ENCODE measurements at places on chromosomes 5 and 9.

DNA sequence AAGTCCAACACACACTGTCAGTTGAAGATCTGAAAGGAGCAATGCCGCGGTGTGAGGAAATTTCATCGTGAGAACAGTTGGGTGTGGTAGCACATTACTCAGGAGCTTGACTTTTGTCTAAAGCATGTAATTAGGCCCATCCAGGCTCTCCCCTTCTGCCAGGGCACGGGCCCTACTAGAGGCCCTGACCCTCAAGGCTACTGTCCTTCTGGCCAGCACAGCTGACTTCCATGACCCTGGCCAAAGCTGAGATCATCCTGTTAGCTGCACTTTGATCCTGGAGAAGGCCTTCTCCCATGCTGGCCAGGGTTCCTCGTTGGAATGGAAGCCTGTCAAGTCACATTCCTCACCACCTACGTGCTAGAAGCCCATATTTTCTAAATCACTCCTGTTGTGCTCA is 77.8 kb upstream of the SLC1A3 start:
- DNase-seq: no peak

- DNase-seq: no peak
Observed at GRCh38 chr9:32004431-32005076, 379.9 kb upstream of the ACO1 start.

- no peak for DNase-seq
Observed at GRCh38 chr9:14761584-14761983, 39.1 kb upstream of the CER1 start.

GRCh38 chr5:142845954-142846398 is 75.8 kb downstream of the ARHGAP26 start:
- no peak for DNase-seq

- DNase-seq: peak; percentile 79
Observed at GRCh38 chr5:172886974-172887501, 53.0 kb downstream of the ERGIC1 start.

- no peak for DNase-seq
Observed at GRCh38 chr9:120403543-120403856, 176.5 kb downstream of the CDK5RAP2 start.

DNA sequence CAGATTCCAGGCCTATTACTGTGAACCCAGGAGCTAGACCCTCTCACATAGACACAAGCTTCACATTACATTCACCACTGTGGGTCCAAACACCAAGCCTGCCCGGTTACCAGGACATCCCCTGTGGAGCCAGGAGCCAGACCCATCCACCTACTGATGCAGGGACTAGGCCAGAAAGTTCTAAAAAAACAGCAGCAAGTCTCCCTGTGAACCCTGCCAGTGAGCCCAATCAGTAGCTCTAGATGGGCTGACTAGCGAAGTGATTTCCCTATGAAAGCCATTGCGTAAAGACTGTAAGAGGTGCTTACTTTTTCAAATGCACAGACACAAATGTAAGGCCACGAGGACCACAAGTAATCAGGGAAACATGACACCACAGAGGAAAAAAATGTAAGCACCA is 352.3 kb downstream of the TMEM161B start:
- no peak for DNase-seq

DNA sequence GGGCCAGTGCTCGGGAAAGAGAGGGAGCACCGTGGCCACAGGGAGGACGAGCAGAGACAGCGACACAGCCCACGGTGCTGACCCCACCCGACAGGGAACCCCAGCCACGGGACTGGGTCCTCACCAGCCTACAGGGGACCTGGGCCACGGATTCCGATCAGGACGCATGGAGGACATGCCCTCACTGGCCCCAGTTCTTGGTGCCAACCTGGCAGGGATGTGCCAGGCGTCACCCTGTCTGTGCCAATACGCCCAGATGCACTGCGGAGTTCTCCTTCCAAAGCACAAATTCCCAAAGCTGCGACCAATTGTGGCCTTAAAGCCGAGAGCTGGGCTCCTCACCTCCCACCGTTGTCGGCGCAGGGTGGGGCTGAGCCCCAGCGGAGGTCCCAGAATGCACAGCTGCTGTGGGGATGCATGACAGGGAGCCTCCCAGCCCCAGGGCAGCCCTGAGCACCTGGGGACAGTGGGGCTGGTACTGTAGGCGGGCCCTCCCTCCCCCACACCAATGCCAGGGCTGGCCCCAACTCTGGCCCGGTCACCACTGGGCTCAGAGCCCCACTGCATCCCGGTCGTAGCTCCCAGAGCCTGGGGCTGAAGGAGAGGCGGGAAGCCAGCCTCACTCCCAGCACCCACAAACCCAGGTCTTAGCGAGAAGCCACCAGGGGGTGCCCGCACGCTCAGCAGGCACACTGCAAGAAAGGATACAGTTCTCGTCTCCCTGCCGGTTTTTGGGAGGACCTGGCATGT is 44.2 kb downstream of the NKD2 start:
- DNase-seq: no peak

DNA sequence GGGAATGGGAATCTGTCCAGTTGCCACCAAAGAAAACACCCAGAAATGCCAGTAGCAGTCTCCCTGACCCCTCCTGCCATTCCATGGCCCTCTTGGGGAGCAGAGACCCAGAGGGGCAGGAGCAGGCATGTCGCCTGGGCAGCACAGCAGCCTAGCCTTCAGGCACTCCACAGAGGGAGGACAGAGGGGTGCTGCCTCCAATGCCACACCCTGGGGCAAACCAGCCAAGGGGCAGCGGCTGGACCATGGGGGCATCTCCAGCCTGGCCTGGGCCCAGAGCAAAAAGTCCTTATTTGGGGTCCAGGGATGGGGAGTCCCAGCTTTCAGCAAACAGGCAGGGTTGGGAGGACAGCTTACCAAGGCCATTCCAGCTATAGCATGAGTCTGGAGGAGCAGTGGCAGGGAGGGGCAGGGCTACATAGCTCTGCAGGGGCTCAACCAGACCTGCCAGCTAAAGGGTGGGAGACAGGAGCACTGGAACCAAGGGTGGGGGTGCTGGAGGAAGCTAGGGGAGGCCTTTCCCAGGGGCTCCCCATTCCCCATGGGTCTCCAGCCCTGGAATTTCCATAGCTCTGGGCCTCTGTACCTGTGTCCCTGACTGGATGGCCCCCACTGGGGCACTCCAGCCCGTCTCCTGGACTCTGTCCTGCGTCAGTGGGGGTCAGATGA is 6.7 kb downstream of the BRD3 start:
- DNase-seq: no peak

- no peak for DNase-seq
Observed at GRCh38 chr9:15246708-15247107, 60.3 kb downstream of the TTC39B start.

- no peak for DNase-seq
Observed at GRCh38 chr5:78783434-78784130, 135.0 kb upstream of the LHFPL2 start.

DNA sequence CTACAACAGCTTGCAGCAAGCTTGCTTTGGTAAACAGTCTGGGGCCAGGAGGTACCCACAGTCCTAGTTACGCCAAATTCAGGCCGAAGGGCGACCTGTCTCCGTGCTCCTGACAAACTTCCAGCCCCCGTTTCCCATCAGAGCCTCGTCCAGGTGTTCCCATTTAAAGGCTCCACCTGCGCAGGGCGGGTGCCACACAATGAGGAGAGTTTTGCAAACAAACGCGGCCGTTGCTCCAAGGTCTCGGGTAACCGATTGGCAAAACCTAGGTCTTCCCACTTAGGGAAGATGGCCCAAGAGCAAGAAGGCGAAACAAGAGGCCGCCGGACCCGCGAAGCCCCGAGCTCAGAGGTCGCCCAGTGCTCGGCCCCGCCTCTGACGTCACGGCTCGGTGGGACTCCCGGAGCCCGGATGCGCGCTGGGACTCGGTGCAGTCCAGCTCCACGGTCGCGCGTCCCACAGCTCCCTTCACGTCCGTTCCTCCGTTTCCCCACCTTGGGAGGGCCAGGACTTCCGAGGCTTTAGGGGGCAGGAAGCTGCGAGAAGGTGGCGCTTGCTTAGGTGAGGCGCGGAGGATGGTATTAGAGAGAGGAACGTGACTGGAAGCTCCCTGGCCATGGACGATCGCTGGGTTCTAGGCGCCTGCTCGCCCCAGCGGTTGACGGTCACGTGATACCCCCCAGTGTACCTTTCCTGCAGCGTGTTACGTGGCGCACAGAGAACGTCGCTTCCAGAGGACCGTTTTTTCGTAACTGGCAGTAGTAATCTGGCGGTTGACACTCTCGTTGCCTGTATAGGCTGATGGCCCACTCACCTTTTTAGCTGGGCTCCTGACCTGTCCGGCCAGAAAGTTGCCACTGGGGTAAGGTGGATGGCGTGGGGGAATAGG is 41.8 kb upstream of the KDM4C start:
- DNase-seq: no peak

DNA sequence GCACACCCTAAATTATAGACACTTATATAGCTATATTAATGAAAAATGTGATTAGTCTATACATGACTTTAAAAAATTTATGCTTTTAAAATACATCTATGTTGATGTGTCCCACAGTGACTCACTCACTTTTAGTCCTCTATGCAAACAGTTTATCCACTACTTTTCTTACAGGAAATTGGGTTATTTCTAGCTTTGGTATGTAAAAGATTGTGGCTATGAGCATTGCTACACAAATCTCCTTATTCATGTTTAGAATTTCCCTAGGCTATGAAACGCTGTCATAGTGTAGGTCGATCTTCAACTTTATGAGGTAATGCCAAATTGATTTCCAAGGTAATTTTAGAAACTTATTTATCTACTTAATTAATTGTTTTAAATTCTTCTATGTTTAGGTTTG is 687.4 kb downstream of the PRR16 start:
- no peak for DNase-seq

DNA sequence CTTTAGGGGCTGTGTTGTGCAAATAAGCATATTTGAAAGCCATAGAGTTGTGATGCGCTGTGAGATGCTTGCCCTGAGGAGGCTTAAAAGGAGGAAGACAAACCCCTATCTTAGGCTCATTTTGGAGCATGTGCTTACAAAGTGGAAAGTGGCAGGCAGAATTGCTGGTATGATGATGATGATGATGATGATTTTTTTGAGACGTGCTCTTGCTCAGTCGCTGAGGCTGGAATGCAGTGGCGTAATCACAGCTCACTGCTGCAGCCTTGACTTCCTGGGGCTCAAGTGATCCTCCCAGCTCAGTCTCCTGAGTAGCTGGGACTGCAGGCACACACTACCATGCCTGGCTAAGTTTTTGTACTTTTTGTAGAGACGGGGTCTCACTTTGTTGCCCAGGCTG is 1.7 kb downstream of the CNOT8 start:
- peak; percentile 58 for DNase-seq

GRCh38 chr9:95552814-95553546 is 36.2 kb upstream of the PTCH1 start:
- no peak for DNase-seq

DNA sequence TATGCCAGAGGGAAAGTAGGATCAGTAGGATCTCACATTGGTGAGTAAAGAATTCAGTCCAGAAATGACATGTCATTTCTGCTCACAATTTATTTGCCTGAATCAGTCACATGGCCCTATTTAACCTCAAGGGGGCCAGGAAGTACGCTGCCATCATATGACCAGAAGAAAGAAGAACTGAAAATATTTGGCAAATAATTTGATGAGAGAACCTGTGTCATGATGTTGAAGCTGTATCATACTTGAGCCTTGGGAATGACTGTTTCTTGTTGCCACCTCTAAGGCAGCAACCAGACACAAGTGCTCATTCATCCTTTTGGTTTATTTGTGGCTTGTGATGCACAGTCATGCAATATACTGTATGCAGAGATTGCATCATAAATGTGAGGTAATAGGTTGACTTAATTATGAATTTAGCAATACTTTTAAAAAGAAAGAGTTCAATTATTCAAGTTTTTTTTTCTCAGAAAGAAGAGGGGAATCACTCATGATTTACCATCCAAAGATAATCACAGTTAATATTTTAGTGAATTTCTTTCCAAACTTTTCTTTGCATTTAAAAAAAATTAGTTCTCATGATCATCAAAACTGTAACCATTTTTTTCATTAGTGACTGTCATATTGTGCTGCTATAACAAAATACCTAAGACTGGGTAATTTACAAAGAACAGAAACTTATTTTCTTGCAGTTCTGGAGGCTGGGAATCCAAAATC is 8.2 kb upstream of the ZFYVE16 start:
- DNase-seq: peak; percentile 44

DNA sequence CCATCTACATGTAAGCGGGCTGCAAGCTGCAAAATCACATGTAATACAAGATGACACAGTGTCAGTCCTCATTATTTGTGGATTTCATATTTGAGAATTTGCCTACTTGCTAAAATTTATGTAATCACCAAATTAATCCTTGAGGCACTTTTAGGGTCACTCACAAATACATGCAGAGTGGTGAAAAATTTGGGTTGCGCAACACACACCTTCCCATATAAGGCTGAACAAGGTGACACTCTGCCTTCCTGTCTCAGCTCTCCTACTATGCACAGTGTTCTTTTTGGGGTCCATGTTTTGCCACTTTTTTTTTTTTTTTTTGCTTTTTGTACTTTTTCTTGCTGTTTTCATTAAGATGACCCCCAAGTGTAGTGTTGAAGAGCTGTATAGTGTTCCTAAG is 111.0 kb downstream of the FBXL7 start:
- no peak for DNase-seq

- DNase-seq: no peak
Observed at GRCh38 chr5:133421394-133421793, 190.9 kb downstream of the FSTL4 start.

- DNase-seq: no peak
Observed at GRCh38 chr5:77843570-77844372, 67.6 kb upstream of the TBCA start.

- no peak for DNase-seq
Observed at GRCh38 chr5:32108167-32108566, 66.0 kb downstream of the GOLPH3 start.

DNA sequence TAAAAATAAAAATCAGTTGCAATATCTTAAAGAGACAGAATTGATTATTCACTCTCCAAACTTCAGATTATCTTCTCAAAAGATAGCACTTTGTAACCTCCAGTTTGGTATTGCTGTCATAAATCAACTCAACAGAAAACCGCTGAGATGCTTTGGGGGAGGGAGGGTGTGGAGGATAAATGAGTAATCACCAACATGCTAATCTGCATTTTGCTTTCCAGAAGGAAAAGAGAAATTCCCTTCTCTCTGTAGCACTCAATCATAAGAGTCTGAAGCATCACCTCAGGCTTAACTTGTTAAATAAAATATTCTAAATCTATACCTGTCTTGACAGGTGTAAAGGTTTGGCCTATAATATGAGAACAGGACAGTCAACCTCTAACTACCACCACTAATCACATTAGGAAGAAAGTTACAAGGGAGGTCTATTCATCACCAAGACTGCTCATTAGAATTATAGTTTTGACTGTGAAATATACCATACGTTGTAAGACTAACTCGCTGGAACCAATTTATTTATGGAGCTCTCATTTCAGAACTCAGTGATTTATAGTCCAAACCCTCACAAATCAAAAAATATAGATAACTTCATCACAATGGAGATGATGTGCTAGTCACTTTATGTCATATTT is 89.0 kb downstream of the PIK3R1 start:
- no peak for DNase-seq
